ENCODE measurements at places on chromosomes 7 and 10.

GRCh38 chr7:36605261-36606051 lies 118.8 kb downstream of the AOAH start:
- DNase-seq, result peak; percentile 10

- no peak for DNase-seq
These were observed 31.4 kb downstream of the SHH start for GRCh38 chr7:155780884-155781283.

DNA sequence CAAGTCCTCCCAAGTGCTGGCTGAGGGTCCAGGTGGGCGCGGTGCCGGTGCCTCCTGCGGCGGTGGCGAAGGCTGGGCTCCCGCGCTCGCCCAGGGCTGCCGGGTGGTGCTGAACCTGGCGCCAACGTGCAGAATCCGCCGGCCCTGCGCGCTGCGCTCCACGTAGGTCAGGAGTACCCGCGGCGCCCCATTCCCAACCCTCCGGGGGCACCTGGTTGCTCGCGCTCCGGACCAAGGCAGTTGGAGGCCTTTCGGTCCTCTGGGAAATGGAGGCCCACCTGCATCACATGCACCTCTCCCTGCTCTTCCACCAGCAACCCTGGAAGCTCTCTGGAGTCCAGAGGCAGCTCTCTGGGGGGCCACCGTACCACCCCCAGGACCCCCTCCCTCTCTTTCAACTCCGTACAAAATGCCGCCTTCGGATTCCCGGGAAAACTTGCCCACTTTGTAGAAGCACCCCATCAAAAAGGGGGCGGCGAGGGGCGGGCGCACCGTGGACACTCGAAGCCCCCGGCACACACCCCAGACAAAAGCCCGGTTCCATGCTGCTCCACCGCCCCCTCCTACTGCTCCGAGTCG lies 745 bp downstream of the SLC16A9 start:
- DNase-seq, result no peak

DNA sequence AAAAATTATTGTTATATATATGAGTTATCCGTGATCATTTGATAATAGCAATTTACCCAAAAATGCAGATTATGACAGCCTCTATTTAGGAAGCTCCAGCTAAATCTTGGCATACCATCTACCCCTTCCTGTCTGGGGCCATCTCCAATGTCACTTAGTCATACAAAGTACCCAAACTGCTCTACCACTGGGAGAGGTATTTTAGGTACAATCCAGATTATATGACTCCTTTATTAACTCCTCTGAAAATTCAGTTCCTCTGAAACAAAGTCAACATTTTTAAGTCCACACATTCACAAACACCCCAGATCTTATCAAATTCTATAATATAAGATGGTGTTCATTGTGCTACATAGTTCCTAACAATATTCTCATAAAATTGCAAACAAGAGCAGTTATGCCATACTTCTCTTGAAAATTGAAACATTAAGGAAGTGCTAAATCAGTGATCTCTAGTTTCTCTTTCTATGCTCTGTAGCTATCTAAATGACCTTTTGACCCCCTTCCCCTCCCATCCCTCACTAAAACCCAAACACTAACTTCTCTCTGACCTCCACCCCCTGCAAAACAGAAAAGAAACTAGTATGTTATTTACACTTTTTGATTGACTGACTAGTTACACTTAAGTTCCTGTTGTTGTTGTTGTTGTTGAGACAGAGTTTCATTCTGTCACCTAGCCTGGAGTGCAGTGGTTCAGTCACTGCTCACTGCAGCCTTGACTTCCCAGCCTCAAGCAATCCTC lies 16.4 kb downstream of the HOXA1 start:
- DNase-seq, result no peak

DNA sequence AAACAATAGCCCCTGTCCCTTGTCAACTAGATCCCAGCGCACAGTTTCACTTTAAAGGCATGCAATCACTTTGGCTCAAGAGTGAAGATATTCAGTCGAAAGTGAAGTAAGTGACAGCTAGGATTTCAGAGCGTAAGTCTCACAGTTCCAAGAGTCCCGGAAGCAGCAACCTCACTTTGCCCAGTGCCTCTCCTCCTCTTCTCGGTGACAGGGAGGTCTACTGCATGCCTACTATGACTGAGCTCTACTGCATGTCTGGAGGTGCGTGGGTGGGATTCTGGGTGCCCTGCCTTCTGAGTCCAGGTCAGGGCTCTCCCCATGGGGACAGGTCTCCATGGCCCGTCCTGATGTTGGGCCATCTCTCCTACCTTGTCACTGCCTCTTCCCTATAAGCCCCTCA lies 17.0 kb downstream of the PRKCQ start:
- no peak for DNase-seq

GRCh38 chr7:54827734-54828133 lies 68.7 kb upstream of the SEC61G start:
- DNase-seq, result no peak

DNA sequence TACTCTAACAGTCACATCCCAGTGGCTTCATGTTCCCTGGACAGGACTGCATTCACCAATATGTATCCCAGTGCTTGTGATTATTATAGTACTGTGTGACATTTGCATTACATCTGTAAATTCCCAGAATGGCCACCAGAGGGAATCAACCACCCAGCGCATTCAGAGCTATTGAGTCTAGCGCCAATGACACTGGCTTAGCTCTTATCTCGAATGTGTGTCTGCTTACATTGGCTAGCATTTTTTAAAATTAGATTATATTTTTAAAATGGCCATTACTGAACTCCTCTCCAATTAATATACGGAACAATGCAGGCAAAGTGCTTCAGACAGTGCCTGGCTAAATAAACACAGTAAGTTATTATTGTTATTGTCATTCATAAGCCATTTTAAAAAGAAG lies 36.3 kb downstream of the TRIL start:
- no peak for DNase-seq

- DNase-seq, result no peak
These were observed 80.4 kb upstream of the MGMT start for GRCh38 chr10:129386415-129387257.

- DNase-seq, result no peak
These were observed 84.5 kb upstream of the ETV1 start for GRCh38 chr7:14073988-14074387.

GRCh38 chr7:52100-52499 lies 140.3 kb upstream of the FAM20C start:
- no peak for DNase-seq

- no peak for DNase-seq
These were observed 83.1 kb downstream of the FAS start for GRCh38 chr10:89073719-89074118.

GRCh38 chr7:39663263-39663662 lies 39.9 kb downstream of the RALA start:
- DNase-seq, result no peak

DNA sequence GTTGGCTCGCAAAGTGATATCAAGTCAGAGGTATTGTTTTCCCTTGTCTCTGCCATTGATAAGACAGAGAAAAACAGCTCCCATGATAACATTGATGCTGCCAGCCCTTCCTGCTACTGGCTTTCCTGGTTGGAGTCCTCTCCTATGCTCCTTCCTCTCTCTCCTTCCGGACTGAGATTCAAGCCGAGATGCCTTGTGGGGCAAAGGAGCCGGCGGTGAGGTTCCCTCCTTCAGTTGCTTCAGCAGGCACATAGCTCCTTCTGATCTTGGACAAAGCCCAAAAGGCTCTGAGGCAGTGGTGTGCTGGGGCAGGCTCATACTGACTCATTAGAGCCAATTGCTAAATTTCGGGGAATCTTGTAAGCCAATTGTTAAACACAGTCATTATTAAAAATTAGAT lies 8.8 kb upstream of the ZCCHC24 start:
- no peak for DNase-seq
